ENCODE measurements at places on chromosomes 1 and 21.

DNA sequence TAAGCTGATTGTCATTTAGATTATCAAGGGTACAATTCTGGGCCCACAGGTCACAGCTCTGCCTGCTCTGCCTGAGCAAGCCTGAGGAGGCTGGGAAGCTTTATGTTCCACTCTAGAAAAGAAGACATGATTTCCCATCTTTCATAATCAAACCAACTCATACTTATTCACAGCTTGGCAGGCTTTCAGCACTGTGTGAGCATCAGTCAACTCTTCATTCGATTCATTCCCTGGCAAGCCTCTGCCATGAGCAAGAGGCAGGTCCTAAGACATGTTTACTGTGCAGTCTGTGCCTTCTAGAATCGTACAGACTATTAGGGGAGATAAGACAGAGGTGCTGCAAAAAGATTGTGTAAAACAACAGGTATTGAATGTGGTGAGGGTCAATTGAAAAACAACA is 24.5 kb upstream of the KIRREL1 start:
- DNase-seq: no peak

GRCh38 chr1:93680076-93680419 is 1.6 kb downstream of the BCAR3 start:
- DNase-seq: no peak

GRCh38 chr1:164648636-164649035 is 89.7 kb downstream of the PBX1 start:
- DNase-seq: no peak

DNA sequence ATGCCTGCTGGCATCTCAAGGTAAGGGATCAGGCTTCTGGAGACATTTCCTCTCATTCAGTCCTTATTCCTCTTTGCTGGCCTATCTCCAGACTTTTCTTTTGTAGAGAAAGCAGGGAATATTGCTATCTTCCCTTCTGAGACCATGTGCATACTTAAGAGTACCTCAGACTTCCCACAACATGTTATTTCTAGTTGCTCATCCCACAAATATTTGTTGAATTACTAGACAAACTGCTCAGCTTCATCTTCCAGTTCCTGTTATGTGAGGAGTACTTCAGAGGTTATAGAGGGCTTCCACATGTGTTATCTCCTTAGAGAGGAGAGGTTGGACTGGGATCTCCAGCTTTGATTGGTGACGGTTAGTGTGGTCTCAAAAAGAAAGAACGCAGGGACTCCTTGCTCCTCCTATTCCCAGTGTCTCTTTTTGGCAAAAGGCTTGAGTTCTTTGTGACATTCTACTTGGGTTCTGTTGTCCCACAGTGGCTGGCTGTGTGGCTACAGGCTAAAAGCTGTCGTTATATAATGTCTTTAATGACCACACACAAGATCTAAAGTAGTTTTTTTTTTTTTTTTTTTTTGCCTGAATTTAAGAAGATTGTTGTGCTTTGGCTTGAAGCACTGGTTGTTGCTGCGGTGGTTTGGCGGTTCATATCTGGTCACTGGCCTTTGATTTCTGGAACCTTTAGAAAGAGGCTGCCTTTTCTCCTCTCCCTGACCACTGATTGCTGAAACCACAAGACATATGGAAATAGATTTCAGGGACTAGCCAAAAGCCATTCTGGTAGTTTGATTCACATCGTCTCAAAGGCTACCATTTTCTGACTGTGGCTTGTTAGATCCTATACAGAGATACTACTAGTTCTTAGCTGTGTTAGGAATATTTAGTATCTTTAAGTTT is 78.7 kb downstream of the FGGY start:
- DNase-seq: no peak

DNA sequence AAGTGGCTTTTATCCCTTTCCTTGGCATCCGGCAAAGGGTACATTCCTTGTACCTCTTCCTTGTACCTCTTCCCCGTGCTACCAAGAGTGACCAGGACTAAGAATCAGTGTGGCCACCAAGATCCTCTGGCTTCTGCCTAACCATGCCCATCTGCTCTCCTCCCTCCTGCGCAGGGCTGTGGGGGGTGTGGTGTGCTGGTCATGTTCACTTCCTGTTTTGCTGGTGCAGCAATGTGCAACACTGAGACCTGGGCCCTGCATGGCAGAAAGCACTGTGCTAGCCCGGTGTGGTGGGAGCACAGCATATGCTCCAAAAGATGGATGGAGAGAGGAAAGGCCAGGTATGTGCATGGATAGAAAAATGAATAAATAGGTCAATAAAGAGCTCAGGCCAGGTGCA is 33.3 kb upstream of the TENT5C start:
- DNase-seq: no peak

GRCh38 chr1:15719381-15720120 is 16.5 kb upstream of the SLC25A34 start:
- DNase-seq: no peak

GRCh38 chr1:101914473-101915242 is 82.1 kb downstream of the OLFM3 start:
- no peak for DNase-seq

- no peak for DNase-seq
Measured at GRCh38 chr1:237763137-237763536, 127.6 kb downstream of the ZP4 start.

DNA sequence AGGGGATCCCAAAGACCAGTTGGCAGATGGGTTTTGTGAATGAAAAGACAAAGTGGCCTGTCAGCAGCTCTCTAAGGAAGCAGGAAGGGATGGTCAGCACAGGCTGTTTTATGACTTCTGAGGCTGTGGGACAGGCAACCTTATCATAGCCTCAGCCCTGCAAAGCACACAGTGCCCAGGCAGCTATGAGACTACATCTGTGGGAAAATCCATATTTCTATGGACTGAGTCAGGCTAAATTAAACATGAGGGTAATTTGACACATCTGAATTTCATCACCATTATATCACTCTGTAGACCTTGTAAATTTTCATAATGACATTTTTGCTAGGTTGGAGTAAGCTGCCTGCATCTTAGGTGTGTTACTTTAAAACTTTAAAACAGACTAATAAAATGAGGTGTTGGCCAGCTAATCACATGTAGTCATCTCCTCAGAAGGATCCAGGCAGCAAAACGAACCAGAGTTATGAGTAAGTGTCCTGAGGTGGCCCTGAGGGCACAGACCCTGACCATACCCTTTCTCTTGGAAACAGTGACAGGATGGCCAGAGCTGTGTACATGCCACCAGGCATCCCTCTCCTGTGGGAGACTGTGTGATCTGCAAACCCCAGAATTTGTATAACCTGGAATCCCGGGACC is 14.6 kb downstream of the NGF start:
- DNase-seq: no peak

DNA sequence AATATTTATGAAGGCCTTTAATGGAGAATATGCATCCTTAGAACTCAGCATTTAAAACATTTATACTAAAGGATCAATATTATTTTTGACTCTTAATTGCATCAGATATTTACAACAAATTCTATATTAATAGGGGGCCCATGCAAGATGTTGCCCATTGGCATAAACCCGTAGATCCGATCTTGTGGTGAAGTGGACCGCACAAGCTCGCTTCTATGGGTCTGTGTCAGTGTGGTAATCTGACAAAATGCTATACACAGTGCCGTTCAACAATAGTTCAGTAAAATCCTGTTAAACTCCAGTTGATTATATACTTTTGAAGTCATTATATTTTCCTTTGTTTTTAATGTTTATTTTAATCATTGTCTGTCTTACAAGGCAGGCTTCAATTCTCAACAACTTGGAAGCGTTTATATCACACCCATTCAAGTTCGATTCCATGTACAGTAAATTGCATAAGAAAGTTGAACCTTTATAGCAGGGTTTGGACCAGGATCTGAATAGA is 809.2 kb downstream of the USP25 start:
- DNase-seq: no peak

GRCh38 chr1:212727386-212728181 is 27.9 kb upstream of the BATF3 start:
- DNase-seq: no peak

GRCh38 chr1:96973605-96974004 is 252.0 kb downstream of the PTBP2 start:
- DNase-seq: peak; percentile 15

- DNase-seq: no peak
Measured at GRCh38 chr1:6870571-6870970, 85.3 kb downstream of the CAMTA1 start.

DNA sequence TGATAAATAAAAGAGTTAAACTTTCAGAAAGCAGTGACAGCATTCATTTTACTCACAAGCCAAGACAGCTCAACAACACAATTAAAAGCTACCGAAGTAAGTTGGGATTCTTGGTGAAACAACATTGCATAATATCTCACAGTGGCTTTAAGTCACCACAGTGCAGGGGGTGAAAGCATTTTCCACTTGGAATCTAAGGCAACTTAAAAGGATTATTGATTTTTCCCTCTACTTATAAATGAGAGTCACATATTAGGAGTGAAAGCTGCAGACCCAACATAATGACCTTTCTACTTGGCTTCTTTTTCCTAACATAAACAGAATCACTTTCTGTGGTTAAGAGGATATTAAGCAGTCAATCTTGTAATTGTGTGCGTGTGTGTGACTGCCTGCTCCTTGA is 536.6 kb upstream of the CXADR start:
- DNase-seq: no peak

- DNase-seq: no peak
Measured at GRCh38 chr1:113434081-113434873, 44.0 kb downstream of the MAGI3 start.

- peak; percentile 62 for DNase-seq
Measured at GRCh38 chr1:183023601-183024316, 539 bp downstream of the LAMC1 start.

DNA sequence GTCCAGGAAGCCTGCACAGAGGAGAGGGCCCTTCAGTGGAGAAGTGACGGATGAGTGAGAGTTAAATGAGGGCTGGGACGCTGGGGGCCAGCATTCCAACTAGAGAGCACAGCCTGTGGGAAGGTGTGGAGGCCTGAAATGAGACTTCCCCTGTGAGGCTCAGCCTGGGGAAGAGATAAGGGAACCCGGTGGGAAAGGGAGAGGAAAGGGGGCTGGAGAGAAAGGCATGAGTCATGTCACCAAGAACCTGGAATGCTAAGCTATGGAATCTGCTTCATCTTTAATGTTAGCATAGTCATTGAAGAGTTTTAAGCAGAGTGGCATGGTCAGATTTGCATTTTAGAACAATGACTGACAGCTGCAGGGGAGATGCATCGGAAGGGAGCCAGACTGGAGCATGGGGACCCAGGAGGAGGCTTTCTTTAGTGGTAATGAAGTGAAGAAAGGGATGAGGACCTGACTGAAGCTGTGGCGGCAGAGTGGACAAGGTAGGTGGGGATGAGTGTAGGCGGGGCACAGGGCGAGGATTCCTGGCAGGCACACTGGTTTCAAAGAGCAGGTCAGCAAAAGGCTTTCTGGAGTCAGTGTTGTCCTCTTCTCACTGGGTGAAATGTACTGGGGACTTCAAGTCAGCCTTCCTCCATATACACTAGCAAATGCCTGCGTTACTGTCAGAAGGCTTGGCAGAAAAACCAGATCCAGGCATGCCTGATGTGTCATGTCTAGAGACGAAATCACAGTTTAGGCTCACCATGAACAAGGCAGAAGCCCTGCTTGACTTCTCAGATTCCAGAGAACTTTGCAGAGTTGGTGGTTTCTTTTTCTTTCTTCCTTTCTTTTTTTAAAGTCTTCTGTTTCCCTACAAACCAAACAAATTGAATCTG is 8.0 kb downstream of the RGL1 start:
- no peak for DNase-seq

DNA sequence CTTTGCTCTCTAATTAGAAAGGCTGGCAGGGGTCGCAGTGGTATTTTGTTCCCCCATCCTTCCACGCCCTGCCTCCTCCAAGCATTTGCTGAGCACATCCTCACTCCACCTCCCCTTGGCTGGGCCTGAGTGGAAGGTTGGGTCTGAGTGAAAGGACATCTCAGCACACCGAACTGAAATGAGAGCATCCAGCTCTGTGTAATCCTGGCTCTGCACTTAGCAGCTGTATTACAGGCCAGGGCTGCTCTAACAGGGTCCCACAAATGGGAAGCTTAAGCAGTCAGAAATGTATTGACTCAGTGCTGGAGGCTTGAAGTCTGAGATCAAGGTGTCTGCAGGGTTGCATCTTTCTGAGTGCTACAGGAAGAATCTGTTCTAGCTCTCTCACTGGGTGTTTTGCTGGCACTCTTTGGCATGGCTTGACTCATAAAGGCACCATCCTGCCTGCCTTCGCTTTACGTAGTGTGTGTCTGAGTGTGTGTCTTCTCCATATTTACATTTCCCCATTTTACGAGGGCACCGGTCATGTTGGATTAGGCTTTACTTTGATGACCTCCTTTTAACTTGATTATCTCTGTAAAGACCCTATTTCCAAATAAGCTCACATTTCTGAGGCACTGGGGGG is 48.5 kb upstream of the IGSF21 start:
- DNase-seq: no peak

DNA sequence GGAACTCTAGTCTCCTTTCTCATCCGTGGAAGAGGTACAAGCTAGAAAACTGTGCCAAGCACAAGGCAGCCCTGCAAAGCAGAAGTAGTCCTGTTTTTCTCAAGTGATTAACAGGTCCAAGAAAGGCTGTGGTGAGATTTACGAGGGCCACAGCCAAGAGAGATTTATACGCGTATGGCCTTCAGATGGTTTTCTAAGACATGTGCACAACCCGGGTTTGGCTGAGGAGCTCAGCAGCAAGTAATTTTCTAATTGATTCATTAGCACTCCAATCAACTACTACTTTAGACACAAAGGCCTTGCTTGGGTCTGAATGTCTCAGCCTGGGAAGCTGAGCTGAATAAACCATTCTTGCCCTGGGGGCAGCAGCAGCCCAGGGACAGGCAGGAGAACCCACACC is 55.8 kb downstream of the SSBP3 start:
- DNase-seq: no peak

DNA sequence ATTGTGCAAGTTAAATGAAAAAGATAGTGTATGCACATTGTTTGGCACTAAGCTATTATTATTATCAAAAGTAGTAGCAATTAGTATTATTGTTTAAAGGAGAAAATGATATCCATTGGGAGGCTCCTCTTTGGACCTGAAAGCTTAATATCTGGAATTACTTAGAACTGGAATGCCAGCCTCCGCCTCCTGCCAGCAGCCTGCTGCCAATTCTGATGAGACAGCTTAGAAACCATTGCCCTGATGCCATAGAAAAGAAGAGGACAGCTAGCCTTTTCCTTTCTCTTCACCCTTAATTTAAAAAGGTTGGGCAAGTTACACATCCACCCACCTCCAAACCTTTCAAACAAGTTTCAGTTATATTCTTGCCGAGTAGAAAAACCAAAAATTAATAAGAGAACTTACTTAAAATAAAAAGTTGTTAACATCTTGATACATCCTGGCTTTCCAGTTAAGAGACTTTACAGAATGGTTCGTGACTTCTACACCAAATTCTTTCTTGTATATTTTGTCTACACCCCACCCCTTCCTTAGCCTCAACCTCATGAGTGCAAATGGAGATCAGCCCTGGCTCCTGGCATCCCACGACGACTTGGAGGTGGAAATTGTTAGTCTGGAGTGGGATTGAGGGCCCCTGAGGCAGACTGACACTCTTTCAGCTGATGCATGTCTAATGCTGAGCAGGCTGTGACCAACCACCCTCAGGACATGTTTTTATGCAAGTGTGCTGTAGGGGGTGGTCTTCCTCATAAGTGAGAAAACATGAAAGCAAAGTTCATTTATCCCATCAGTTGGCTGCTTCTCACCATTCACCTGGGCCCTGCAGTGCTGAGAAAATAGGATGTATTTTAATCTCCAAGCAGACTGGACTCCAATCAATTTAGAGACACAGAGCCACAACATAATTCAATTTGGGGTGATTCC is 120.6 kb downstream of the KCNJ15 start:
- DNase-seq: no peak

GRCh38 chr1:12188657-12189327 is 22.0 kb downstream of the TNFRSF1B start:
- DNase-seq: no peak

Measured in HEK293T (cell line).